ENCODE measurements at places on chromosomes 6 and 20.

DNA sequence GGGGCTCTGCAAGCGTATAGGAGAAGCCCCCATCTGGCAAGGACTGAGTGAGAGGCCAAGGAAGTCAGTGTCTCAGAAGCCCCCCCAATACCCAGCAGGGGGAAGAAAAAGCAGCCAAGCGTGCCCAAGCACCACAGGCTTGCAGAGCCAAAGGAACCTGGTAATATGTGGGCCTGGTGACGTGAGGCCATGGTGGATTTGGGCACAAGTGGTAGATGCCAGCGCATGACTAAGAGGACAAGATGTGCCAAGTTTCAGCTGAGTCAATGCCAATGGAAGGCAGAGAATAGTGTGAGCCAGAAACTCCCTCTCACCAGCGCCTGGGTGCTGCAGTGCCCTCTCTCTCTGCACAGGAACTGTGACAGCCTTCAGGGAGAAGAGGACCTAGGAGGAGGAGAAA is 110.0 kb downstream of the QRSL1 start:
- no peak for DNase-seq

- DNase-seq, result no peak
Observed at GRCh38 chr20:52160621-52161204, 30.9 kb downstream of the ZFP64 start.

GRCh38 chr6:29236634-29237033 is 64.9 kb upstream of the OR14J1 start:
- DNase-seq, result no peak

- DNase-seq, result no peak
Observed at GRCh38 chr6:89690944-89691324, 52.4 kb upstream of the LYRM2 start.

DNA sequence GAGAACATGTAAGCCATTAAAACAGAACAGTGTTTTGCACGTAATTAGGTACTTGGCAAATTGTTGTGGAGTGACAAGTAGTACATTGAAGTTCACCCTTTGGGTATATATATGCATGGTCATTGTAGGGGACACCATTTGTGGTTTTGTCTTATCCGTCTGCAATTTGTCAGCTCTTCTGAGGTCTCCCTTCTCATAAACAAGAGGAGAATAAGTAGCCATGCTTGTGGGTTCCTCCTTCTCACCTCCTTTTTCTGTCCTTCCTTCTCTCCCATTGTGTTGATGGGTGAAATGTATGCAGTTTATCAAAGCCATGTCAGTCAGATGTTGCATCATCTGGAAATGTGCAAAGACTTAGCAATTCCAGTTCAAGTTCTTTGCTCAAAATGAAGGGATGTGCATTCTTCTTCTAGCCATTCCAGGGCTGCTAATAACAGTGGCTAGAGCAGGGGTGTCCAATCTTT is 70.9 kb downstream of the QKI start:
- DNase-seq, result no peak

- no peak for DNase-seq
Observed at GRCh38 chr6:15364401-15365037, 118.7 kb downstream of the JARID2 start.

- DNase-seq, result peak; percentile 20
Observed at GRCh38 chr6:33761922-33762629, 15.4 kb upstream of the IP6K3 start.

- no peak for DNase-seq
Observed at GRCh38 chr20:50982363-50982762, 23.7 kb downstream of the MOCS3 start.

DNA sequence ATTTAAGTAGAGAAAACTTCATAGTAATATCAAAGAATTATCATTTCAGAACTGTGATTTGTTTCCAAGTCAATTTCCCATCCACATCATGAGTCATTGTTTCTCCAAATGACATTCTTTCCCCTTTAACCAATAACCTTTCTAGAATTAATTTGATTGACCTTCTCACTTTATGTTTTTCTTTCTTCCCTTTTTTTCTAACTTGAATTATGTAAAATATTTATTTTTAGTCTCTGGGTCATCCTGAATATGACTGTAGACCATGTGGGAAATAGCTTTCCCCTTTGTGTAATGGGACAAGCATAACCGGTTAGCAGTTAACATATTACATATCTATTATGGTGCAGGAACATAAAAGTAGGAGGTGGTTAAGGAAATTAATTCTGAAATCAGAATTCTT is 291.1 kb downstream of the GJA1 start:
- DNase-seq, result no peak

GRCh38 chr6:150055131-150055530 is 13.8 kb downstream of the ULBP3 start:
- no peak for DNase-seq

- no peak for DNase-seq
Observed at GRCh38 chr6:162177746-162178145, 549.8 kb downstream of the PRKN start.

- no peak for DNase-seq
Observed at GRCh38 chr6:57342148-57342669, 24.8 kb downstream of the PRIM2 start.

DNA sequence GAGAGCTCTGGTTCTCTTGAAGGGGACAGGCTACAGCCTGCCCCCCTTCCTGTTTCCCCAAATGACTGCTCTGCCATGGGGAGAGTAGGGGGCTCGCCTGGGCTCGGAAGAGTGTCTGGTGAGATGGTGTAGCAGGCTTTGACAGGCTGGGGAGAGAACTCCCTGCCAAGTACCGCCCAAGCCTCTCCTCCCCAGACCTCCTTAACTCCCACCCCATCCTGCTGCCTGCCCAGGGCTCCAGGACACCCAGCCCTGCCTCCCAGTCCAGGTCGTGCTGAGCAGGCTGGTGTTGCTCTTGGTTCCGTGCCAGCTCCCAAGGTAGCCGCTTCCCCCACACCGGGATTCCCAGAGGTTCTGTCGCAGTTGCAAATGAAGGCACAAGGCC is 9.8 kb downstream of the VEGFA start:
- no peak for DNase-seq

DNA sequence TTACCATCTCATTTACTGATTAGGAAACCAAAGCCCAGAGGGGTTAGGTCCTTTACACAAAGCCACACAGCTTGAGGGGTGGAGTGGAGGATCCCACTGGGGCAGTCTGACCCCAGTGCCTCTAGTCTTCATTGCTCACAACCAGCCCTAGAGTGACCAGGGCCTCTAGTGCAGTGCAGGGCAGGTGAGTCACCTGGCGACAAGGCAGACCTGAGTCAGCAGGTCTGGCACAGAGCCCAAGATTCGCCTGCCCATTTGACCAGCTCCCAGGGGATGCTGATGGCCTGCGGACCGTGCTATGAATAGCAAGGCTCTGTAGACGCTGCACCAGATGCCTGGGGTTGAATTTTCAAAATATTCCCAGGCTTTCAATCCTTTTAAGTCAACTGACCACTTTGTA is 29.9 kb downstream of the CDH26 start:
- no peak for DNase-seq

GRCh38 chr6:90397047-90397446 is 100.4 kb upstream of the BACH2 start:
- DNase-seq, result no peak

- DNase-seq, result no peak
Observed at GRCh38 chr20:22060610-22061009, 355.1 kb downstream of the PAX1 start.

GRCh38 chr6:25927756-25928216 is 2.7 kb downstream of the SLC17A2 start:
- DNase-seq, result no peak

DNA sequence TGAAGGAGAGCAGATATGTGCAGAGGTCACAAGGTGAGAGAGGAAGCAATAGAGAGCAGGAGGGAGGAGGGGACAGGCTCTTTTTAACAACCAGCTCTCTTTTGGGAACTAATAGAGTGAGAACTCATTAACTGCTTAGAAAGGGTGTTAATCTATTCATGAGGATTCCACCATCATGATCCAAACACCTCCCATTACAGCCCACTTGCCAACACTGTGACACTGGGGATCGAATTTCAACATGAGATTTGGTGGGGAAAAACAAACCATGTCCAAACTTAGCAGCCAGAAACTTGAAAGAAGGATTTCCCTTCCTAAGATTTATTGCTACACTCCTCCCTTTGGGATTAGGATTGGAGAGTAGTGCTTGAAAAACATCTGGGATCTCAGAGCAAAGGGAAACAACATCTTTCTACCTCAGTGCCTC is 135.5 kb upstream of the PLCB4 start:
- DNase-seq, result no peak

DNA sequence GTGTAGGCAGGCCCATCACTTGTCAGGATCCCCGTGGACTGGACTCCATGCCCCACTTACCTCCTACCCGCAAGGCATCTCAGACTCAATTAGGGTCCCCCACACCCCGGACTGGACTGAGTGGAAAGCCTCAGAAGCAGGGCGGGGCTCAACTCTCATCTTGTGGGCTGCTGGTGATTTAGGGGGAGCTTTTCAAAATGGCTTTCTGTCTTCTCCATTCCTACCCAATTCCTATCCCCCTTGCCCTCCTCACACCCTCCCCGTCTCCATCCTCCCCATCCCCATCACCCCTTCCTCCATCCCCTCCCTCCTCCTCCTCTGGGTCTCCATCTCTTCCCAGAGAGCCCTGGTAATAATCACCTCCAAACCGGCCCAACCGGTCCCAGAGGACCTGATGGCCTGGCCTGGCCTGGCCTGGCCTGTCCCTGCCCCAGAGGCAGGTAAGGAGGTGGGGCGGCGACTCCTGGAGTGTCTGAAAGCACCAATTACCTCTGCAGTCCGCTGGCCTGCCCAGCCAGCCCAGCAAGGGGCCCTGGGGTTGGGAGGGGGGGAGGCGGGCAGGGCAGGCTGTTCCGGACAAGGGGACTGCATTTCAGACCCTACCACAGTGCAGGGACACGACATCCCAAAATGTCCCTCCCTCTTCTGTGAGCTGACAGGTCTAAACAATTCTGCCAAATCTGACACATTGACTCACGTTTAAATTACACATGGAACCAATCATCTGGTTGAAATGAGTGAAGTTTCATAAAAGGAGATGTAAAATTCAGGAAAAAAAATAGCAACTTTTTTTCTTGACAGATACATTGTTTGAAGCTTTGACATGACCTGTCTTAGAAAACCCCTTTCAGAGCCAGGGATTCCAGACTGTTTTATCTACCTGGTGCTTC is 24.8 kb downstream of the MAFB start:
- DNase-seq, result no peak

DNA sequence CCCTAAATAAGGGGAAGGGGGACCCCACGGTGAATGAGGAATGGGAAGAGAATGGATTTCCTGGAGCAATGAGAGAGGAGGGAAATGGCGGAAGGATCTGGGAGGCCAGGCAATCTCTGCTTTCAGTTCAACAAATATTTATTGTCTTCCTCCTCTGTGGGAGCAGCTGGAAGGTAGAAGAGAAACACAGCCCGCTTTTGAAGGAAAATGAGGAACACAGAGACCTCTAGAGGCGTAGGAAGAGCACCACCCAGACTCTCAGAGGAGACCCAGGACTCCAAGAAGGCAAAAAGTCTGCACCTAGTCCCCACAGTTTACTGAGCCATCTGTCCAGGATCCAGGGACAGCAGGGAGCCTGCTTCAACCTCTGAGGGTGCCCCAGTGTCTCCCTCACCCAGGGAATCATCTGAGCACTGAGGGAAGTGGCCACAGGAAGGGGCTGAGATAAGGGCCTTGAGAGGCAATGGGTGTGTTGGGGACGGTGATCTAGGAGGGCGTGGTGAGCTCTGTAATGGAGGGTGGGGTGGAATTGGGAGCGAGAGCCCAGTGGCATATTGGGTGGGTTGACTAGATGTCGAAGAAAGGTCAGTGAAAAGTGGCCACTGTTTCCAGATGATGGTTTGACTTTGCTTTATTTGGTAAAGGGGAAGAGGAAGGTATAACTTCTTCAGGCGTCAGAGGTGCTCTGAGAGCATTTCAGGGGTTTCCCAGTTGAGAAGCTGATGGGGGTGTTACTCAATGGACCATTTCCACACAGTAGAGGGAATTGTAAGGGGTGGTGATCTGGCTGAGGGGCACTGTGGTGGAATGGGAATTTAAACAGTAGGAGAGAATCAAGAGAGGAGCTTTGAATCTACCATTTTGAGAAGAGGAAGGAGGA is 610 bp downstream of the PSORS1C1 start:
- no peak for DNase-seq
